ENCODE measurements at places on chromosomes 13 and 19.

DNA sequence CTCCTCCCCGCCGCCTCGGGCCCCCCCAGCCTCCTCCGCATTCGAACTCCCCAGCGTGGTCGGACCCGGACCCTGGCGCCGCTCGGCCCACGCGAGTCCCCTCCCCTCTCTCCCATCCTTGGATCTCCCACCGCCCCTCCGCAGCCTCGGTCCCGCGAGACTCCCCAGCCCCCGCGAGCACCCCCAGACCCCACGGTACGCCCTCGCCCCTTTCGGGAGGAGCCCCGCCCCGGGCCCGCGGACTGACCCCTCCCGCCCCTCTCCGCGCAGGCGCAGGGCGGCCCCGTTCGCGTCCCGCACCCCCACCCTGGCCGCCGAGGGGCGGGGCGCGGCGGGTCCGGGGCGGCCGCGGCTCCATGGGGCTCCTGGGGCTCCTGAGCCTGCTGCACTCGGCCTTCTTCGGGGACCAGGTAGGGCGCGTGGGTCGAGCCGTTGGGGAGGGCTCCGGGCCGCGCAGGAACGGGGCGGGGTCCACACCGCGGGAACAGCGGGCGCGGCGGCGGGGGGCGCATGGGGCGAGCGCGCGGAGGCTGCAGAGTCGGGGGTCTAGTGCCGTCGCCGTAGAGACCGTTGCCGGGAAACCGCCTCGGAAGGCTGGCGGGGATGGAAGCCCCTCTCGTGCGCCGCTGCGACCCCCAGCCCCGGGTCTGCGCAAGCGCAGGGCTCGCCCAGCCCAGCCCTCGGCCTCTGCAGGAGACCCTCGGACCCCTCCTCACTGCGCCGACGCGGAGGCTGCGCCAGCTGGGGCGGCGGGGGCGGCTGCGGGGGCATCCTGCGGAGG is 3.8 kb upstream of the APC2 start:
- DNase-seq = no peak

DNA sequence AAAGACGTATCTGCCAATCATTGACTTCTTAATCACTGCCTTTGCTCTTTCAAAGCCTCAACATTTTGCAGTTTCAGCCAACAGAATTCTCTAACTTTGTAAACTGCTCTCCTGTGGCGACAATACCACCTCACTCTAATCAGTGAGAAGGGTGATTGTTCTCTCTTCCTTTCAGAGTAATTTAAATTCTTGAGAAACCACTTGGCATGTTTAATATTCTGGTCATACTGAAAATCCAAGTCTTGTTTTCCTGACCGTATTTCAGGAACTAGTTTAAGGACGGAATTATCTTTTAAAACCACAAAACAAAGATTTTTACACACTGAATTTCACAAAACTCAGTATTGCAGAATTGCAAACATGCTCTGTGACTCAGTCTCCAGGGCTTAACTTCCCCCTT is 5.2 kb upstream of the CDC16 start:
- no peak for DNase-seq

- no peak for DNase-seq
Measured at GRCh38 chr19:17359905-17360800, 17.0 kb downstream of the PLVAP start.

DNA sequence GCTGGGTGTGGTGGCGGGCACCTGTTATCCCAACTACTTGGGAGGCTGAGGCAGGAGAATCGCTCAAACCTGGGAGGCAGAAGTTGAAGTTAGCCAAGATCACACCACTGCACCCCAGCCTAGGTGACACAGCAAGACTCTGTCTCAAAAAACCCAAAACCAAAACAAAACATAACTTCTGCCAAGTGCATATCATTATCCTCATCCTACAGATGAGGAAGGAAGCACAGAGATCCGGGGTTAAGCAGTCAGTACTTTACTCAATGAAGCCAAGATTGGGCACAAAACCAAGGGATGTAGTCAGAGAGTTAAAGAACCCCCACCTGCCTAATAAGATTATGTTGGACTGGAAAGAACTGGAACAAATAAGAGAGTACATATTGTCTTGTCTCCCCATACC is 5.5 kb upstream of the TMTC4 start:
- no peak for DNase-seq

- no peak for DNase-seq
Measured at GRCh38 chr13:110699148-110700145, 6.5 kb downstream of the CARS2 start.

- DNase-seq = no peak
Measured at GRCh38 chr19:19697589-19697988, 28.9 kb downstream of the ZNF101 start.

DNA sequence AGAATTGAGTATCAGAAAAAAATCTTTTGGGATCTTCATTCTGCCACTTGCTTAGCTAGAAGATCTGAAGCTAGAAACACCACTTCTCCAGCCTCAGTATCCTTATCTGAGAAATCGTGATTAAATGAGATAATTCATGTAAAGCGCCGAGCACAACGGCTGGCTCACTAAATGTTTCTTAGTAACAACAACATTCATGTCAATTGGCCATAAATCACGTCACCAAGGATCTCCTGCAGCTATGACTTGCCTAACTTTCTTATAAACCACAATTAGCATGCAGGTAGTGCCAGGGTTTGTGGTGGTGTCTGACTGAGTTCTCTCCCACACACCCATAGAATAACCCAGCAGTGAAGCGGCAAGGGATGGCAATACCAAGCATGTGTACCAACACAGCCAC is 501.3 kb downstream of the EFNB2 start:
- no peak for DNase-seq

DNA sequence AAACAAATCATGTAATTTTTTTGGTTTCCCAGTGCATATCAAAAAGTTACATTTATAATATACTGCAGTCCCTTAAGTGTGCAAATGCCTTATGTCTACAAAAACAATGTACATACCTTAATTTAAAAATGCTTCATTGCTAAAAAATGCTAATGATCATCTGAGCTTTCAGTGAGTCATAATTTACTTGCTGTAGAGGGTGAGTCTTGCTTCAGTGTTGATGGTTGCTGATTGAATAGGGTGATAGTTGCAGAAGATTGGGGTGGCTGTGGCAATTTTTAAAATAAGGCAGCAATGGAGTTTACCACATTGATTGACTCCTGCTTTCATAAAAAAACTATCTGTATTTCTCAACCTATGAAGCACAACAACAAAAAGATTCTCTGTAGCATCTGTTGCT is 613.9 kb downstream of the TBC1D4 start:
- no peak for DNase-seq

GRCh38 chr19:19421299-19421696 is 15.8 kb downstream of the GATAD2A start:
- DNase-seq = no peak

- peak; percentile 38 for DNase-seq
Measured at GRCh38 chr19:48745208-48745995, 1.3 kb downstream of the IZUMO1 start.

- no peak for DNase-seq
Measured at GRCh38 chr13:97212601-97213040, 9.5 kb upstream of the MBNL2 start.

DNA sequence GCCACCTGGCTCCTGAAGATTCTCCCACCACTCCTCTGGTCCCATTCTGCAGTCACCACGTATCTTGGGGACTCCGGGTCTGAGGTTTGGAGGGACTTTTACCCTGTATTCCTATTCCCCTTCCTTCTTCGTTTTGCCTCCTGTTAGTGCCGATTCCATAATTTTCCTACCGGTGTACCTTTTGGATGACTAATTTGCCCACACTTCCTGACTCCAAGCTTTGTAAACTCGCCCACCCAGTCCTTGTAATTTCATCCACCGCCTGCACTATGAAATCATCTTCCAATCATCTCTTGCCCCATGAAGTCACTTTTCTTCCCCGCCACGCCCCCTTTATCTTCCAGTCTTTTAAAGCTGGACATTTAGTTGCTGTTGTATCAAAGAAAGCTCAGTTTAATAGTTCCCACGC is 572 bp downstream of the UCHL3 start:
- no peak for DNase-seq

DNA sequence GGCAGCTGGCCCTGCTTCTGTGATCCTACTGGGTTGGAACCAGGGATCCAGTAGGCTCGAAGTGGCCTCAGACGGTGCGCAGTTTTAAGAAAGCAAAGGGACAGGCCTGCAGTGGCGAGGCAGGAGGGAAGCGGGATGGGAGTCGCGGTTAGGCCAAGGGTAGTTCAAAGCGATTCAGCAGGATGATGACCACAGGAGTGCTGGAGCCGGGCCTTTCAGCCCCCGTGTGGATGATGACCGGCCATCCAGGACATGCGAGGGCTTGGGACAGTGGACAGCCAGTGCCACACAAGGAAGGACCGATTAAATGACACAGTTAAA is 854 bp downstream of the RNASEH2B start:
- DNase-seq = no peak

DNA sequence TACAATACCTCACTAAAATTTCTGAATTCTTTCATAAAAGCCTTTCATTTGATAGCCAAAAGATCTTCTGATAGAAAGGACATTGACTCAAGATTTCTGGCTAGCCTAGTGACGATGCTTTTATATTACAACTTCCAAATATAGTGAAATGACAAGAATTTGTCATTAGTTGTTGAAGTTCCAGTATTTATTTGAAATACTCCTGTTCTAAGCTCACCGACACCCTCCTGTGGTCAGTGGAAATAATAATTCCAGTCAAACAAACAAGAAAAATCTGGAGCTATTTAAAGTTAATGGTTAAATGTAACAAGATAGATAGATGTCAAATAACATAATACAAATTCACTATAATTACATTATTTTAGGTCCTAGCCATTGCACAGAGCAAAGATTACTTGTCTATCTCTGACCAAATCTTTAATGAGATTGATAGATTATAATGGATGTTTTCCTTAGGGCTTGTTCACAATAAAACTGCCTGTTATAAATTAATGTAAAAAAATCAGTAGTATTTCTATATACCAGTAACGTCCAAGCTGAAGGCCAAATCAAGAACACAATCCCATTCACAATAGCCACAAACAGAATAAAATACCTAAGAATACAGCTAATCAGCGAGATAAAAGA is 195.5 kb downstream of the RGCC start:
- peak; percentile 28 for DNase-seq

DNA sequence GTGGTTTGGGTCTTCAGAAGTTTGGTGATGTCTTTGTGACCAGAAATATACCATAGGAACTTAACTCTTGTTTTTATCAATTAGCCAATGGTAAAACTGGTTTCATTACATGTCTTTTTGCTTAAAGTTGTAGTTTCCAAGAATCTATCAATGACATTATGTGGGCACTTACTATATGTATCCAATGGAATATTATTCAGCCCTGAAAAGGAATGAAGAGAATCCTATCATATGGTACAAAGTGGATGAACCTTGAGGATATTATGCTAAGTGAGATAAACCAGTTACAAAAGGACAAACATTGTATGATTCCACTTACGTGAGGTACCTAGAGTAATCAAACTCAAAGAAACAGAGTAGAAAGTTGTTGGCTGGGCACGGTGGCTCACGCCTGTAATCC is 26.4 kb downstream of the RCBTB1 start:
- DNase-seq = no peak

DNA sequence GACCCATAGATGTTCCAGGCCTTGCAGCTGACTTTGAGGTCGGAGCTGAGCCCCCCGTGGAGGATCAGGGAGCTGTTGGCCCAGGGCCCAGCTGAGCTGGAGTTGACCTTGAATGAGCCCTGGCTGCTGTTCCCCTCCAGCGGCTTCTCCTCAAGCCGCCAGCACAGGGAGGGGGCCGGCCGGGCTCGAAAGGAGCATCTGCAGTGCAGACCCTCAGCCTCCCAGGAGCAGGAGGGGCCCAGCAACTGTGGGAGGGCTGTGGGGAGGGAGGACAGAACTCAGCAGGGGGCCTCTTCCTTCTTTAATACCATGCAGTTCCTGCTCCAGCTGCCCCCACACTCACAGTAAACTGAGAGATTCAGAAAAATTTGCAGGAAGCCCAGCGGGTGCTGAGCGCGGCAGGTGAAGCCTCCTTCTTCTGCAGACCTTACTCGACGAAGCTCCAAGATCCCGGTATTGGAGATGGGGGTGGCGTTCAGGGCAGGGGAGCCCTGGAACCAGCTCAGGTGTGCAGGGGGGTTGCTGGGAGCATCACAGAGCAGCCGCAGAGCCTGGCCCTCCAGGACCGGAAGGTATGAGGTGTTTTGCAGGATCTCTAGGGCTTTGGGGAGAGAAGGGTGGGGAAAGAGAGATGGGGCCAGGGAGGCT is 2.6 kb downstream of the SIGLEC5 start:
- no peak for DNase-seq

DNA sequence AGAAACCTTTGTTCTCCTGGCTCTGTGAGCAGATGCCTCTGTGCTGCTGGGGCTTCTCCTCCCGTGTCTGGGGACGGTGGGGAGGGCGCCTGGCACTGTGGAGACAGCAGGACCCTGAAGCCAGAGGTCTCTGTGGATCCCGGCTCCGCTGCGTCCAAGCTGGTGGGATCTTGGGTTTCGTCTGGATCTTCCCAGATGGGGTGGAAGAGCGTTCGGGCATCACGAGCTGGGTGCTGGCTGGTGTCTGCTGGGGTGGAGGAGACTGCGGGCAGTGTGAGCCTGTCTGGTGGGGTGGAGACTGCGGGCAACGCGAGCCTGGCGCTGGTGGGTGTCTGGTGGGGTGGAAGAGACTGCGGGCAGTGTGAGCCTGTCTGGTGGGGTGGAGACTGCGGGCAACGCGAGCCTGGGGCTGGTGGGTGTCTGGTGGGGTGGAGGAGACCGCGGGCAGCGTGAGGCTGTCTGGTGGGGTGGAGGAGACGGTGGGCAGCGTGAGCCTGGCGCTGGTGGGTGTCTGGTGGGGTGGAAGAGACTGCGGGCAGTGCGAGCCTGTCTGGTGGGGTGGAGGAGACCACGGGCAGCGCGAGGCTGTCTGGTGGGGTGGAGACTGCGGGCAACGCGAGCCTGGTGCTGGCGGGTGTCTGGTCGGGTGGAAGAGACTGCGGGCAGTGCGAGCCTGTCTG is 5.6 kb downstream of the TEX29 start:
- no peak for DNase-seq

GRCh38 chr13:110347535-110348308 is 40.6 kb downstream of the COL4A2 start:
- no peak for DNase-seq

- no peak for DNase-seq
Measured at GRCh38 chr19:49920624-49921363, 8.2 kb upstream of the ATF5 start.

DNA sequence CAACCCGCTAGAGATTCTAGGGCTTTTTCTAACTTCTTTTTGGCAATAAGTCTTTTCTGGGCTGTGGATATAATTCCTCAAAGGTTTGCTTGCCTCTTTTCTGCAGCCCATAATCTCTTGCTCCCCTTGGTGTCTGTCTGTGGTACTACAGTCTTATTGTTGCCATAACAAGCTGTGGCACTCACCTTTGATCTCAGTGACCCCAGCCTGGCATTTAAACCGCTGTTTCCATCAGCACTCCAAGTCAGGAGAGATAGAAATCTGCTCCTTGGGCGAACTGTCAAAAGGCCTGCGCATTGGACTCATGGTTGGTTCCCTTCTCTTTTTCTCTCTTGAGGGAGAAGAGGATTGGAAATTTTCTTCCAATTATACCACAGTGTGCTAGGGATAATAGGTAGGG is 14.5 kb upstream of the MPHOSPH8 start:
- DNase-seq = no peak

GRCh38 chr19:35882114-35882832 is 13.9 kb downstream of the APLP1 start:
- DNase-seq = no peak
